NCI-H1105 (cell line): ENCODE measurements at places on chromosomes 16 and 17.

GRCh38 chr17:59890720-59891119, 2.0 kb downstream of the TUBD1 start:
- DNase-seq = no peak

DNA sequence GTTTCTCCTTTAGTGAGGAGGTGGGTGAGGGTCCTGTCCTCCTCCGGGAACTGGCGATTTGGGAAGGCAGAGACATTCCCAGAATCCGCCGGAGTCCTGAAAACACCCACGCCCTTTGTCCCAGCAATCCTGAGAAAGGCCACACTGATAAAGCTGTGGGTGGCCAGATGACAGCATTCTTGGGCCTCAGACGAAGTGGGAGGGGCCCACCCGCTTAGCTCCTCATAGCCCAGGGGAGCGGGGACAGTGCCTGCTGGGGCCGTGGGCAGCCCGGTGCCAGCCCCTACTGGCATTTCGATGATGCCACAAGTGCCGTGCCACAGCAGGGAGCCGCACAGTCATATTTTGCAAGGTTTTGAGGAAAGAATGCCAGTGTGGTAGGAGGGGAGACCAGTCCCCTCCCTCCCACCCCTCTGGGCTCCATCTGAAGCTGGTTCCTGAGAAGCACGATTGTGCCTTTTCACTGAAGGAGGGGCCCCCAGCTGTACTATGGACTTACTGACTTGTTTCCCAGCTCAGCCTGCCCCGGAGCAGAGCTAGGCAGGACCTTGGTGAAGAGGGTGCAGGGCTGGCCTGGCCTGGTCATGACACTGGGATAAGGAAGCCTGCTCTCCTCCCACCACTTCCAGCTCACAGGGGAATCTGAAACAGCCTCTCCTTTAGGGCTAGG, 20.9 kb upstream of the MPRIP start:
- no peak for DNase-seq

DNA sequence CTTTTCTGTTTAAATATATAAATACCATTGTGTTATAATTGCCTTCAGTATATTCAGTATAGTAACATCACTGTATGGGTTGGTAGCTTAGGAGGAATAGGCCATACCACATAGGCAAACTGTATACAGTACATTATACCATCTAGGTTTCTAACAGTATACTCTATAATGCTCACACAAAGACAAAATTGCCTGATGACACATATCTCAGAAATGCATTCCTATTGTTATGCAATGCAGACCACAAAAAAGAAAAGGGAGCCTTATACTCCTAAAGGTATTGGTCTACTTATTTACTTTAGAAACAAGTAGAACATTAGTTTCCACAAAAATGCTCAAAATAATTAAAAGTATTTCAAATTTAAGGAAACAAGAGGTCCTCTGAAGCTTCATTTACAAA, 47.9 kb downstream of the SETD6 start:
- no peak for DNase-seq

DNA sequence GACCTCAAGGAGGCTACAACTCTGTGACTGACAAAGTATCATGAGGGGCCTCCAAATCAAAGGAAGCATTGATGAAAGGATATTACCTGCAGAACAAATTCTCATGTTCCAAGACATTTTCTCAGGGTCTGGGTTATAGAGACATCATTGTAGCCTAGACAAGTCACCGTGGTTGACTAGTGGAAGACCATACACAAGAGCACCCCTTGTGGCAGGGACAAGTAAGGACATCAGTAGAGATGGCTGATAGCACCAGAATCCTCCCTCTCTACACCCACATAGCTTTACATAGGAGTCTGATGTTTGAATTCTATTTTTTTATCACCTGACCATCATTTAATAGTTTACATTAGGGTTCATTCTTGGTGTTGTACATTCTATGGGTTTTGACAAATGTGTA, 32.5 kb upstream of the CDH8 start:
- DNase-seq = no peak

- no peak for DNase-seq
Measured at GRCh38 chr16:25235991-25236390, 19.2 kb downstream of the AQP8 start.

DNA sequence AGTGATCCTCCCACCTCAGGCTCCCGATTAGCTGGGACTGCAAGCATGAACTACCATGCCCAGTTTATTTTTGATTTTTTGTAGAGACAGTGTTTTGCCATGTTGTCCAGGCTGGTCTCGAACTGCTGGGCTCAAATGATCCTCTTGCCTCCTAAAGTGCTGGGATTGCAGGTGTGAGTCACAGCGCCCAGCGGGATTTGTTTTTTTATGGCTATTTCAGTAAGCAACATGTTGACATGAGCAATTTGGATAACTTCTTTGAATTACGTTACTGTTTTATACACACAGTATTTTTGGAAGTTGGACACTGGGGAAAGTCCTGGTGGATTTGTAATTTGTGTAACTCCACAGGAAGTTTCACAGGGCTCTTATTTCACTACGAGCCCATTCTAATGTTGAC, 18.5 kb upstream of the RHOT1 start:
- no peak for DNase-seq

DNA sequence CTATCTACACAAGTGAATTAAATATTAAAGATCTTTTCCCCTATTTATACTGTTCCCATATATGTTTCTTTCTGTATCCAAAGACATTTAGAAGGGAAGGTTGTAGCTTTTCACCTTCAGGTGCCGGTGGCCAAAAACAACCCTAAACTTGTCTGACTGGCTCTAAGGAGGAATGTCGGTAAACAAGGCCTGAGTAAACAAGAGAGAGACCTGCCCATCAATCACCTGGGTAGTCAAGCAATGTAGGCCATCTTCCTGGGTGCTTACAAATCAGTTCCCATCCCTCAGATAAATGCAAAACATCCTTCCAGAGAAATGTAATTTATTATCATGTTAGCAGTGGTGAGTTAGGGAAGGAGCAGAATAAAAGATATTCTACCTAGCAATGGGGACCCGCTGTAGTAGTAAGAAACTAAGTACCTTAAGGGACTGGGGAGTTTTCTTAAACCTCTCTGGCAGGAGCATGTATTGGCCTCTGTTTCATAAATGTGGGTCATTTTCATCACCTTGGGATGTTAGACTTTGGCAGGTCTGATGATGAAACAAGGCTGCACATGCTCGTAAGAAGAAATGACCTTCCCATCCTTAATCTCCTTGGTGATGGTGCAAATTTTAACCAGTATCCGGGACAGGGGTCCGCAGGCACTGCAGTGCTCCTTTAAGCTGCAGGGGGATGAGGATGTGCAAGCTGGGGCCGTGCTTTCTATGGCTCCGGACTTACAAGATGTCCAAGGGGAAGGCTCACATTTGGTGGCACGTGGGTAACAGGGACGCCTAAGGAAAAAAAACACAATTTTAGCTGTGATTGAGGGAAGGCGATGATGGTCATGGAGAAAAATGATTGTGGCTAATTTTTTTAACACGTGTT, 8.4 kb downstream of the KRT39 start:
- no peak for DNase-seq

GRCh38 chr16:47160422-47160821, 16.7 kb upstream of the NETO2 start:
- no peak for DNase-seq

DNA sequence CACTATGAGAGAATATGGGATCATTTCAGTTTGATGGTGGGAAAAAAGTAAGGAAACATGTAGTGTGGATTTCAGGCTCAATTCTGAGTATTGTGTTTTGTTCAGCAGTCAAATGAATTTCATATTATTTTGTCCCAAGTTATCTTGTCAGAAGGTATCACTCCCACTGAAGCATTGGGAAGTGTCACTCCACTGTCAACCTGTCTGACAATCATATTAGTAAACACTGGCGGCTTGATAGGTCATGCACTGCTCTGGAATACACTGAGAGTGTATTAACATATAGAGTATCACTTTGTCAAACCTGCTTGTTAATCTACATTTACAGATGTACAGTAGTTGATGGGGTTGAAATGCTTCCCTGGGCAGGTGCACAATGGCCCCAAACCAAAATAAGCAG, 203.6 kb downstream of the HS3ST3A1 start:
- no peak for DNase-seq

DNA sequence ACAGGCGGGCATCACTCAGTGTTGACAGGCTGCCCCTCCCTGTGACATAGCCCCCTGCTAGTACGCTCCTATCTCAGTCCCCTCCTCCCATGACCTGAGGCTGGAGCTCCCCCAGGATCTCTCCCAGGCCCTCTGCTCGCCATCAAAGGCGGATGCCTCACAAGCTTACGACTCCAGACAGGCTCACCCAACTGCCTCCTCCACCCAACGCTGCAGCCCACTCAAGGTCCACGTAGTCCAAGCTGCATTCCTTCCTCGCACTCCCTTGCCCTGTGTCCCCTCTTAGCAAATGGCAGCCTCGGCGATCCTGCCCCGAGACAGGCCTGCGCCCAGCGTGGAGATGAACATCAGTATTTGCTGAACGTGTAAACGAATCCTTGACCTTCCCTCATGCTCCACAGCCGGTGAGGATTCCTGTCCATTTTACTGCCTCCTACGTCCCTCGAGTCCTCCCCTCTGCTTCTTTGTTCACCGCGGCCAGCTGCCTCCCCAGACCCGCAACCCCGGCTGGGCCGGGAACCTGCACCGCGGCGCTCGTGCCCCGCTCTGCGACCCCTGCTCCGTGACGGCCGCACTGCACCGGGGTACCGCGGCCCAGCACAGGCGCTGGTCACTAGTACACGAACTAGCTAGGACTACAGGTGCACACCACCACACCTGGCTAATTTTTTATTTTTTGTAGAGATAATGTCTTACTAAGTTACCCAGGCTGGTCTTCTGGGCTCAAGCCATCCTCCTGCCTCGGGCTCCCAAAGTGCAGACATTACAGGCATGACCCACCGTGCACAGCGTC, 838 bp upstream of the TMEM97 start:
- no peak for DNase-seq

DNA sequence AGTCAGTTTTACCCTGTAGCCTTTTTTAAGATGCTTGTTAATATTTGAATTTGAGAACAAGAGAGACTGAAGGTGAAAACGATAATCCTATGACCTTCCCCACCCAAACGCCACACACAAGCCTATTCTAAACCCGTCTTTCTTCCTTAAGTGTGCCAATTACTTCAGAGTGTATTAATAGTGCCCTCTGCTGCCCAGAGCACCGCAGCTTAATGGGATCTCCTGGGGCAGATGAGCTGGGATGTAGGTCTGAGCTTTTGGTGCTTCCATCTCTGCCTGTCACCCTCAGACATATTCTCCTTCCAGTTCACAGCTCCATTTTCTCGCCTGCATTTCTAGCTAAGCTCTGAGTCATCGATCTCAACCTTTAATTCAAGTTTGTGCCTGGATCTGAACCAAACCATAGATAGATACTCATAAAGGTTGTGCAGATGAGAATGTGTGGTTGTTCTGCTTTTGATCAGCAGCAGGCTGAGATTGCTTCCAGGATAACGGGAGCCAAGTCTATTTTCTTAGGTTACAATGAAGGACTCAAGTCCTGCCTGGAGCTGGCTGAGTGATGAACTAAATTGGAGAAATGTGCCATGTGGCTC, 46.4 kb upstream of the CDH13 start:
- peak; percentile 27 for DNase-seq

DNA sequence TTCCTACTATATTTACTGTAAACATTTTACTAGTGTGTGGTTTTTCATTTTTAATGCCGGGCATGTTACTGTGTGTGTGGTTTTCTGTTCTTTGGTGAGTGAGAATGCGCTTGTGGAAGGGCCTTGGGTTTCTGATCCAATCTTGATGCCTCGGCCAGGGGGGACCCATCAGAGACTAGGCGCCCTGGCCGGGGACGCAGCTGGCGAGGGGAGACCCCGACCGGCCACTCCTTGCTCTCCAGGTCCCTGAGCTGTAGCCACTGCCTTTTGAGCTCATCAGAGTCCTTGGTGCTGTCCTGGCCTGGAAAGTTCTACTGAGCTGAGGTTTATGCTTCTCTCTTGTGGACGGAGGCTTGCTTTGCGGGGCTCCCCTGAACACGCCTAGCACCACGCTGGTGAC, 37.5 kb downstream of the KIAA0513 start:
- no peak for DNase-seq

DNA sequence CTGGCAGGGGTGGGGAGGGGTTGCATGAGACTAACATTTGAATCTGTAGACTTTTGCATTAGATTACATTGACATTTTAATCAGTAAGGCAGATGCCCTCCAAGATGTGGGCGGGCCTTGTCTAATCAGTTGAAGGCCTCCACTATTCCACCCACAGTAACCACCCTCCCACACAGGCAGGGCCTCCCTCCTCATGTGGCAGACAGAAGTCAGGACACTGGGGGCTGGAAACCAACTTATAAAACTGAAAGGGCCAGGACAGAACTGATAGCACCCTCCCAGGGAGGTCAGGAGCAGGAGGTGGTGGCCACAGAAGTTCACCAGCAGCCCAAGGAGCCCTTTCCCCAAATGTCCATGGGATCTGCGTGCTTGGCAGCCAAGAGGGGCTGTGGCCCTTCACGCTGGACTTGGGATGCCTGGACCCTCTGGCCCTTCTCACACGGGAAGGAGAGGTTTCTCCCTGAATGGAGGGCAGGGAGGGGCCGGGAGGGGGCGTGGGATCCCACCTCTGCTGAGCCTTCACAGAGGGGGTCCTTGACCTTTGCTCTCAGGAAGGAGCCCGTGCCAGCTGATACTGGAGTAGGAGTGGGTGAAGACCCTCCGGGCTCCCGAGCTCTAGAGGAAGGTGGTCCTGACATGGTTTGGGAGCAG, 4.6 kb downstream of the PYCR1 start:
- DNase-seq = no peak

DNA sequence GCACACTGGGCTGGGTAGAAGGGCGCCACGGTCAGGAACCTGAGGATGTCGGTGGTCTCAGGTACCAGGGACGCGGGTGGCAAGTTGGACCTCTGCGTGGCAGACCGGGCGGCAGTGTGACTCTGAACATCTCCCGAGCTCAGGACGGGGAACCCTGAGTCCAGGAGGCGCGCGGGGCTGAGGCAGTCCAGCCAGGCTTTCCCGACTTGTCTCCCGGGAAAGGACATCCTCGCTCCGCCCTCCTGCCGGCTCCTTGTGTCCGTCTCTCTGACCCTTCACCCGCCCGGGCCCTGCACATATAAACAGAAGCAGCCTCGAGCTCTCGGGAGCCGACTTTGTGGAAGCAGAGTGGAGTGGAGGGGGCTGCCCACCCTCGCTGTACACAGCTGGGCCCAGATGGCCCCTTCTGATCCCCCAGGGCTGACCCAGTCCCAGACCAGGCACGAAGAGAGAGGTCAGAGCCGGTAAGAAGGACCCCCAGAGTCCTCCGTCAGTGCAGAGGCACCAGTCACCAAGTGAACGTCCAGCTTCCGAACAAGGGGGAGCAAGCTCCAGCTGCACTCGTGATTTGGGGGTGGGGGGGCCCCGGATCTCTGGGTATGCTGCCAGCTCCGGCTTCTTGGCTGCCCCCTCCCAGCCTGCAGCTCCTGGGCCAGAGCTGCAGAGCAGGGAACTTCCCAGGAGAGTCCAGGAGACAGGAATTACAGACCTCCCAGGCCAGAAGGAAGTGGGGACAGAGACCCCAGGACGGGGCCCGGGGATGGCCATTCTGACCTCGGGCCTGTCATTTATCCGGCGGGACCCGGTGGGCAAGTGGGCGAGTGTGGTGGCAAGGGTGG, 8.5 kb upstream of the P2RX1 start:
- no peak for DNase-seq

GRCh38 chr16:86578061-86578599, at the start of gene FOXL1:
FOXL1 (plus strand) TSS chr16:86578549; CDS start chr16:86578724, 175 bp downstream.
- DNase-seq = no peak

GRCh38 chr16:23909792-23910418, 74.1 kb downstream of the PRKCB start:
- DNase-seq = no peak

- DNase-seq = peak; percentile 7
Measured at GRCh38 chr16:66714654-66715307, 18.2 kb upstream of the CMTM4 start.

- no peak for DNase-seq
Measured at GRCh38 chr17:81445642-81446503, 50.6 kb downstream of the BAHCC1 start.

GRCh38 chr17:4407851-4408250, 25.9 kb upstream of the SPNS3 start:
- no peak for DNase-seq
